Natural killer cell (primary cell): ENCODE measurements at places on chromosomes 2 and 18. TPM values are rescaled to one million over a fixed set of nuclear protein-coding genes. Genes with fewer than 3 reads are reported as not detected.

The SNRNP200 gene
- 236 TPM for total RNA-seq

The HTR2B gene
- not detected for total RNA-seq

The C1D gene
- total RNA-seq = 21.5 TPM

The PID1 gene
- total RNA-seq = 1.0 TPM

The GTF3C2 gene
- total RNA-seq = 56.1 TPM
